Activated T-helper 1 cell treated with anti-CD3 and anti-CD28 coated beads, Interleukin-12 subunit alpha, Interleukin-12 subunit beta, Interleukin-2, Interleukin-4 antibody, amounts not matched to agents 30 ng/mL and 10 ng/mL and 1 ng/mL, durations not matched to agents 14 hours and 24 hours and 36 hours (primary cell): ENCODE measurements at places on chromosomes 16 and 17. TPM values are rescaled to one million over a fixed set of nuclear protein-coding genes. Genes with fewer than 3 reads are reported as not detected.

The FBXO39 gene
- total RNA-seq = 0.29 TPM in 1 of 2 replicates, not detected in the other

The CSH1 gene
- total RNA-seq = not detected in 2 replicates

The LPO gene
- total RNA-seq = not detected in 2 replicates

The TP53TG3F gene
- total RNA-seq = not detected in 2 replicates

The CCDC200 gene
- 0.32 and 0.47 TPM in 2 replicates for total RNA-seq

The MYH3 gene
- total RNA-seq = 6.5 and 7.3 TPM in 2 replicates

The PLXDC1 gene
- total RNA-seq = 0.60 TPM in 1 of 2 replicates, not detected in the other

The TBX2 gene
- not detected in 2 replicates for total RNA-seq

The PLEKHG4 gene
- total RNA-seq = 39.6 and 42.3 TPM in 2 replicates

The TEDC2 gene
- total RNA-seq = 41.0 and 43.9 TPM in 2 replicates

The CSH2 gene
- not detected in 2 replicates for total RNA-seq

The RNF157 gene
- total RNA-seq = 50.4 and 51.7 TPM in 2 replicates

DNA sequence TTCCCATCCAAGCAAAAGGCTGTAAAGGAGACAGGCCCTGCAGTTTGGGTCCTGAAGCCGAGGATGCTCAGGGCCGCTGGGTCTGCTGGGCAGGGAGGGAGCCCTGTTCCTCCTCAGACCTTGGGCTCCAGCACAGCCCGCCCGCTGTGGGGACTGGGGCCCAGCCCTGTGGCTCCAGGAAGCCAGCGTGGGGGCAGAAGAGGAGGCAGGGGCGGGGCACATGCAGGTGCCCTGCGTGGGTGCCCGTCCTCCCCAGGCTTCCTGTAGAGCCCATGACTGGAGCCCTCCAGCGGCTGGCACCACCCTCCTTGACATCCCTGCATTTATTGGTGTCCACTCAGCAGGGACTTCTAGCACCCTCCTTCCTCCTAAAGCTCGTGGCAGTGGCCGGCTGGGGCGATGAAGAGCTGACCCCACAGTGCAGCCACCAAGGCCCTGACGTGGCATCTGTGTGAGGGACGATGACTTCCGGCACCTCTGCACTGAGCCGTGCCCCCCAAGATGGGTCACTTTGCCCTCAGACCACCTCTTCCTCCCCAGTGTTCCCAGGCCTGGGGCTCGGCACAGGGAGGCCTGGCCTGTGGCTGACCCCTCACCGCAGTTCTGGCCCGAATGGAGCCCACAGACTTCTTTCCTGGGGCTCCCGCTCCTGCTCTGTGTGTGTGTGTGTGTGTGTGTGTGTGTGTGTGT, 9.9 kb downstream of the PRSS27 start:
- no peak for DNase-seq

GRCh38 chr16:88380619-88381018, 2.1 kb upstream of the ZNF469 start:
- DNase-seq = no peak

DNA sequence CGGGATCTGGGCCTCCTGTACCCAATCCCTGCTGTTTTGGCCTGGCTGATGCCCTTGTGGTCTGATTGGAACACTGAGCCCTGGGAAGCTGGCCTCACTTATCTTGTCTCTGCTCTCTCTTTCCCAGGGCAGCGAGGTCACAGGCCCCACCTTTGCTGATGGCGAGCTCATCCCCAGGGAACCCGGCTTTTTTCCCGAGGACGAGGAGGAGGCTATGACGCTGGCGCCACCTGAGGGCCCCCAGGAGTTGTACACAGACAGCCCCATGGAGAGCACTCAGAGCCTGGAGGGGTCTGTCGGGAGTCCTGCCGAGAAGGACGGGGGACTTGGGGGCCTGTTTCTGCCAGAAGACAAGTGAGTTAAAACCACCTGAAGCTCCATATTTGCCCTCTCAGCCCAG, 126.0 kb downstream of the RAB11FIP4 start:
- DNase-seq = no peak

GRCh38 chr16:60271025-60271771, 1537.1 kb upstream of the GOT2 start:
- DNase-seq = no peak

- no peak for DNase-seq
These were observed 13.6 kb downstream of the CDH8 start for GRCh38 chr16:62022688-62023087.

DNA sequence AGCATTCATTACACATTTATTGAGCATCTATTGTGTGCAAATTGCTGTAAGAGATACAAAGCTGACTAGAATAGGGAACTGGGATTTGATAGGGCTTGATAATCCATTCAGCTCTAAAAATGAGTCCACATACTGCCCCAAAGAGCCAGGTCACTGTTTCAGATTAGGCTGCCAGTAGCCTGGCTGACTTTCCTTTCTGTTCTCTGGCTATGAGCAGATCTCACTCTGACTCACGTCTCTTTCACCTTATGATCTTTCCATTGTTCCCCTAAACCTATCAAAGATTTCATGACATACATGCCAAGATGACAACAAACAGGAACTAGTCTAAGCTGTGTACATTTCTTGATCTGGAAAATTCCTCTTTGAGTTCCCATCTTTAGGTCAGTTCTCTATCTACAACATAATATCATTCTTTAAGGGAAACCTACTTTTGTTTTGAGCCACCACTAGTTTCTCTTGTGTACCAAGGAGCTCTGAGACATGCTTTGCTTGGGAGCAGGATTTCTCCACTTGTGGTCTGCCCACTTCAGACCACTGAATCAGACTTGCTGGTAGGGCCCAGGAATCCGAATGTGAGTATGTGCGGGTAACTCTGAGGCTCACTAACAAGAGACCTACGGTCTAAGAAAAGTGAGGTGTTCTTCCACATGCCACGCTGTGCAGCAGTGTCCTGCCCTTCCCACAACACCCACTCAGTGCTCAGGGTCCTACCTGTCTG, 40.9 kb upstream of the ICAM2 start:
- DNase-seq = no peak

DNA sequence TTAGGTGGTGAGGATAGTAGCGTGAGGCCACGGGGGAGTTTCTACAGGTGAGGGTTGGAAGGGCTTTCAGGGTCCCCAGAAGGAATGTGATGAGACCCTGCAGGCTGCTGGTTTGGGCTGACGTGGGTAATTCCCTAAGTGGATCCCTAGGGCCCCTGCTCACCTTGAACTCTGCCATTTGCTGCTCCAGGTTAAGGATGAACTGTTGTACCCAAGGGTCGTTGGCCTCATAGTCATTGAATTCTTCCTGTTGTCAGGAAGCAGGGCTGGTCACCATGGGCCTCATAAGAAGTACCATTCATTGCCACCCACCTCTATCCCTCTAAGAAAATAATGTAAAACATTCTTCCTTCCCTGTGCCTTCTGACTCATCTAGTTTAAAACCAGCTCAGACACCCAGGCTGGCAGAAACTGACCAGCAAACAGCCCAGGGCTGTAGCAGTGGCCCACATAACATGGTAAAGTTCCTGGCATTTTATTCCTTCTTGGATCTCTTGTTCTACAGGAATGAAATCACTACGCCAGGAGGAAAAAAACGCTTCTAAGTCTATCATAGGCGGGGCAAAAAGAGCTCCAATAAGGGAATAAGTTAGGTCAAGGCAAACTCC, 27.6 kb downstream of the FCSK start:
- no peak for DNase-seq

GRCh38 chr16:84728853-84729424, 29.1 kb downstream of the USP10 start:
- no peak for DNase-seq

- DNase-seq = no peak
These were observed 215.7 kb upstream of the FOXF1 start for GRCh38 chr16:86294535-86295196.

GRCh38 chr16:12740986-12741610, 62.6 kb downstream of the CPPED1 start:
- DNase-seq = no peak

DNA sequence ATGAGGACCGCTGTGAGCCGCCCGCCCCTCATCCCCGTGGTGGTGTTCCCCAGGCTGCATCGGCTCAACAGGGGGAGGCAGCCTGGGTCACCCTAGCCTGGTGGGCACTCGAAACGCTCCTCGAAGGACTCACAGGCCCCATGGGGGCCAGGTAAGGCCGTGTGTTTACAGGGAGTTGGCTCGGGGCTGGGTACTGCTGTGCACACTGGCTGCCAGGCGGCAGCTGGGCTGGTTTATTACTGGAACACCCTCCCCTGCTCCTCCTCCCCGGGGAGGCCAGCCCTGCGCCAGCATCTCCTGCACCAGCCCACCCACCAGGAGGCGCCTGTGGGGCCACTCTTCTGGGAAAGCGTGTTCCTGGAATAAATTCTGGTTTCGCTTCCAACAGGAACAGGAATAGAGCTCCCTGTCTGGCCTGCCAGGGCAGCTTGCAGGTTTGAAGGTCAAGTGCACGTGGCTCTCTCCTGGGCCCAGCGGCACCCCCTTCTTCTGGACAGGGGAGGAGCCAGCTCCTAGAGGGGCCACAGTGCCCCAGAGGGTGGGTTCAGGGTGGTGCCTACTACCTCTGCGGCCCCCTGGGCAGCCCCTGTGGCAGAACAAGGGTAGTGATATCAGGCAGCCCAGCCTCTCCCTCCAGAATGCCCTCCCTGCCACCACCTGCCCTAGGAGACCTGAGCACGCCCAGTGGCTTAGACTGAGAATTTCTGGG, 11.3 kb downstream of the MCRIP1 start:
- no peak for DNase-seq

DNA sequence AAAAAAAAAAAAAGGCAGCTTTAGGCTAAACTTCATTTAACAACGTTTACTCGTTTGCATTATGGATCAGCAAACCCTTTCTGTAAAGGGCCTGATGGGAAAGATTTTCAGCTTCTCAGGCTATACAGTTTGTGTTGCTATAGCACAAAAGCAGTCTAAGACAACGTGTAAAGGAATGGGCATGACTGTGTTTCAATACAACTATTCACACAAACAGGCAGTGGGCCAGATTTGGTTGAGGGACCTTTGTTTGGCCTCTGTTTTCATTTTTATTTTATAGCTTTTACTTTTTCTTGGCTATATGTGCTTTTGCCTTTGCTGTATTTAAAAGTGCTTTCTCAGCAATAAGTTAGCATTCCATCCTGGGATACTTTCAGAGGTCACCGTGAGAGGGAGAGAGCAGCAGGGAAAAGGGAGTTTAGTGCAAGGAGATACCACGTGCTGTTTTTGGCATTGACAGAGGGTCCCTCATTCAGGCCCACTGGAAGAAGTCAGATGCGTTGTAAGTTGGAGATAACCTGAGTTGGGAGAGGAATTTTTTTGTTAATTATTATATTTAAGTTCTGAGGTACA, 335.6 kb downstream of the UTP18 start:
- DNase-seq = no peak

DNA sequence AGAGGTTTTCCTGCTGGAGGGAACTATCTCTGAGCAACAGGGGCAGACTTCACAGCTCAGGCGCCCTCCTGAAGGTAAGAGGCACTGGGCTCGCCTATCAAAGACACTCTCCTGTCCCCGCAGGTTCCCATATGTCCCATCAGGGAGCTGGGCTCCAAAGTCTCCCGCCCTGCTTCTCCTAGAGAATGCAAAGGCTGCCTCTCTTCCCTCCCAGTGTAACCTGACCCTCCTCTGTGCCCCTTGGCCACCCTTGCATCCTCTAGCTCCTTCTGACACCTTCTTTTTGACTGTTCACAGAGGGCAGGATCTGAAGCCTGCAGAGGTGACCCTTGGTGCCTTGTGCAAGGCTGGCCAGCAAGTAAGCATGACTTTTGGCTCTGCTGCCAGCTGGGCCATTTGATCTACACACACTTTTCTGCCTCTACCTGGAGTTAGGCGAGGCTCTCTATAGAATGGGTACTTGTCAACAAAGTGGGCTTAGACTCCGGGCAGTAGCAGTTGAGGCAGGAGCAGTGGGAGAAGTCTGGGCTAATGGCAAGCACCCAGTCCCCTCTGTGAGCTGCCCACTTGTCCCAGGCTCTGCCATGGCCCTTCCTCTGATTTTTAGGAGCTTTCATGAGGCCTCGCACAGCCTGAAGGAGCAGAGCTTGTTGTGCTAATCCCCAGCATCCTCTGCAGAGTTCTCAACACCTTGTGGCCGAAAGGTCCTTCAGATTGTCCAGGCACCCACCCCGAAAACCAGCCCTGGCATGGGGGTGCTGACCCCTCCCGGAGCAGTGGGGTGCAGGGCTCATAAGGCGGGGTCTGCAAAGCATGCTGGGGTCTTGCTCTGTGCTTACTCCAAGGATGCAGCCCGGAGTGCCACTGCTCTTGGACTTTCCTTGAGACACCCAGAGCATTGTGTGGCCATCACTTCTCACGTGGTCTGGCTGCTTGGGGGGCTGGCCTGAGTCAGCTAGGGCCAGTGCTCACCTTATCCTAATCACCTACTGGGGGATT, 122.9 kb downstream of the METRNL start:
- peak; percentile 1 for DNase-seq

- DNase-seq = no peak
These were observed 23.0 kb downstream of the MGRN1 start for GRCh38 chr16:4647644-4647980.

DNA sequence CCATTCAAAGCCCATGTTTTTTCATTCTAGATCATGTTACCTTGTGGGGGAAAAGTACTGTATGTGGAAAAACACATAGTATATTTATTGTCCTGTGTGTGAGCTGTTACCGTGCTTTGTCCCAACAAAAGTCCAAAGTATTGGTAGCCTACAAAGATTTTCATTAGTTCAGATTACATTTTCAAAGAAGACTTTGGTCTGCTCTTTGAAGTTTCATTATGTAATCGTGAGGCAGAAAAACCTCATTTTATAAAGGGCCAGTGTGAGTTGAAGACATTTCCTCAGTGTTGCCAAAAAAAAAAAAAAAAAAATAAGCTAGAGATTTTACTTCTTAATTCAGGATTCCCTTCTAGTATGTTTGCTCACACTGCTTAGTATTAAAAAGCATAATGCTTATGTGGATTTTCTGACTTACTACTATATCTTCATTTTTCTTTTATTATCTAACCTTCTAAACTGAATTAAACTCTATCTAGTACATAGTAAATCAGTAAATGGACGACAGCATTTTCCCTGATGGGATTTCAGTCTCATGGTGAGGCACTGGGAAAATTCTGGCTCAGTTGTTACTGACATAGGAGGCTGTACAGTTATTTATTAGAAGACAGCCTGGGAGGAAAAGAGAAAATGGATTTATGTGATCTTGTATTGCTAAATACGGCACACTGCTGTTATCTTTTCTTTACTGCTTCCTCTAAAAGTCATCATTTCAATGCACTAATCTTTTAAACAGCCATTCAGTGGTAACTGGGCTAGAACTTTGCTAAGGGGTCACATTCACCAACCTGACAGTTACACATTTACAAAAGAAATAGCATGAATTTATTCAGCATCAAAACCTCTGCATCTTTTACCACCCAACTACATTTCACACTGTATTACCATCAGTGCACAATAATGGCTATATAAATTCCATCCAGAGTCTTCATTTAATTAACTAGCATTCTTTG, 100.6 kb downstream of the STXBP4 start:
- no peak for DNase-seq

DNA sequence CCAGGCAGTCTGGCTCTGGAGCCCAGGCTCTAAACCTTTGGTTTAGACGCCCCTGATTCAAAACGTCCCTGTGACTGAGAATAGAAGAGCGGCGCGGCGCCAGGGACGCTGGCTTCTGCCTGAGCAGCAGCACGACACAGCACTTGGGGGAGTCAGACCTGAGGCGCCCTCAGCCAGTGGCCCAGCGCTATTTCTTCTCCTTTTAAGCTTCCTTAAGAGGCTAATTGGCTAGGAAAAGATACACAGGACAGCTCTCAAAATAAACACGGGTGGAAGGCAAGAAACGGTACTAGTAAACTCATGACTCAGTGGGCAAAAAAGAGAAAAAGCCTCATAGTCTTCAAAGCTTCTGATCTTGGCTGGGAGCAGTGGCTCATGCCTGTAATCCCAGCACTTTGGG, 34.9 kb downstream of the GTF3C1 start:
- DNase-seq = no peak

GRCh38 chr16:2528161-2529060, 2.8 kb downstream of the CEMP1 start:
- no peak for DNase-seq
